Natural killer cell treated with Interleukin-12 subunit alpha and Interleukin-12 subunit beta and Interleukin-15 and Interleukin-18, amount 100 ng/mL, for 72 hours (primary cell): ENCODE measurements at places on chromosomes 2 and 18.

- DNase-seq, result no peak
These were observed 189.7 kb downstream of the PID1 start for GRCh38 chr2:229081411-229081810.

- no peak for DNase-seq
These were observed 222.3 kb downstream of the HDAC4 start for GRCh38 chr2:239178484-239178883.

DNA sequence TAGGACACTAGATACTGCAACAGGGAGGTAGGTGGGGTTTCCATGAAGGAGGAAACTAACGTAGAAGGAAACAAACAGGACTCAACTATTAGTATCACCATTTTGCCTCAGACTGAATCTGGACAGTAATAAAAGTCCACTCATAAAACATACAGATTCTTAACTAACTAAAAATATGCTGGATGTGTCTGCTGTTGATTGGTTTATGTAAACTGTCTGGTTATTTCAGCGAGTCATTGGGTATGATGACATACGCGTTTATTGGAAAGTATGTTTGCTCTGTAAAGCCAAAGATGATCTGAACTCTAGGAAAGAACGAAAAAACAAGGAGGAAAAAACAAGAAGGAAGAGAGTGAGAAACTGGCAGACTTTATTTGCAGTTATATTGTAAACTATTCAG lies 1816.1 kb upstream of the LRRTM1 start:
- DNase-seq, result no peak

- no peak for DNase-seq
These were observed 2.2 kb downstream of the TGIF1 start for GRCh38 chr18:3451989-3452749.

- DNase-seq, result no peak
These were observed 114.6 kb downstream of the ACVR1 start for GRCh38 chr2:157761520-157761919.

- DNase-seq, result peak; percentile 79
These were observed 8.4 kb upstream of the ARID5A start for GRCh38 chr2:96528006-96528699.
